ENCODE measurements at places on chromosomes 5 and 9. TPM values are rescaled to one million over a fixed set of nuclear protein-coding genes. Genes with fewer than 3 reads are reported as not detected.

DNA sequence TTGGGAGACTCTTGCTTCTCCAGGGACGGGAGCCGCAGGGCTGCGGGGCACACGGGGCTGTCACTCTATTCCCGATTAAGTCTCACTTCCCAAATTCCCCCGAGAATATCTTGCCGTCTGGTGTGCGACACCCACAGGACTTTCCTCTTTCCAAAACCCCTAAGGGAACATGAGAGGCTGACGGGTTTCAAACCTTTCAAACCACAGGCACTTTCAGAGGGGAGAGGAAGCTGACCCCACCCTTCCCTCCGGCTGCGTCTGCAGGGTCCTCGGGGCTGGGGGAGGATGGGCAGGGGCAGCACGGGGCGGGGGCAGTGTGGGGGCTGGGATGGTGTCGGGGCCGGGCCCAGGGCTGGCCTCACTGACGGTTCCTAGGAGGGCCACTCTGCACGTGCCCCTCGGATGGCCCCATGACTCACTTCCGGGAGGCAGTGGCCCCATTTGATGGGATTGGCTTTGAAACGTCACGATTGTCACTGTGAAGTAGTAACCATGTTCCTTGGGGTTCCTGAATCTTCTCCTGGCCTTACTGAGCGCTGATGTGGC lies 38.2 kb downstream of the SLC9A3 start:
- DNase-seq, result no peak
- no peaks in the 10 kb centered on the region for H3K36me3 ChIP-seq
- no peak overlapping the region for H3K27ac ChIP-seq
- H3K4me3 ChIP-seq, result no peak overlapping the region
- no peaks in the 10 kb centered on the region for H3K4me1 ChIP-seq

DNA sequence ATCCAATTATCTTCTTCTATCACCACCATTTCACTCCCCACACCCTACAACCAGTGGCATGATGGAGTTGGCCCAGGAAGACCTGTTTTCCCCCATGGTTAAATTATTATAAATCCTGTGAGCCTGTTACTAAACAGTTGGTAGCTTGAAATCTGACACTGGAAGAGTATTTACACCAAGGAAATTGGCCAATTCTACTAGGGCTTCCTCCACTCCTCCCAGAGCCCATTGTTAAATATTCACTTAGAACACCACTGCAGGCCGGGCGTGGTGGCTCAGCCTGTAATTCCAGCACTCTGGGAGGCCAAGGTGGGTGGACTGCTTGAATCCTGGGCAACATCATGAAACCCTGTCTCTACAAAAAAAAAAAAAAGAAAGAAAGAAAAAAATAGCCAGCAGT lies 32.4 kb upstream of the CKS2 start:
- no peaks in the 10 kb centered on the region for H3K27me3 ChIP-seq
- DNase-seq, result no peak
- H3K4me1 ChIP-seq, result no peaks in the 10 kb centered on the region
- no peak overlapping the region for H3K4me3 ChIP-seq
- no peaks in the 10 kb centered on the region for H3K36me3 ChIP-seq

DNA sequence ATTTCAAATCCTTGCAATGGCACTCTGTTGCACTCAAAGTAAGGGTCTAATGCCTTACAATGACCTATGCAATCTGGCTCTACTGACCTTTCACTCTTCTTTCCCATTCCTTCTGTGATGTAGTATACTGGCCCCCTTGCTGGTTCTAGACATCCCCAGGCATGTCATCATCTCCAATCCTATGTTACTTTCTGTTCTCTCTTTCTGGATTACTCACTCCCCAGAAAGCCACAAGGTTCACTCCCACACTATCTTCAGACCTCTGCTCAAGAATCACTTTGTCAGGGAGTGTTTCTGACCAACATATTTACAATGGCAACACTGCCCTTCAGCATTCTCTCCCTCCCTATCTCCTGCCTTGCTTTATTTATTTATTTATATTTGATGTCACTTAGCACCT lies 802.2 kb upstream of the WWC1 start:
- H3K27ac ChIP-seq, result no peak overlapping the region
- no peak for DNase-seq
- no peaks in the 10 kb centered on the region for H3K36me3 ChIP-seq
- no peaks in the 10 kb centered on the region for H3K27me3 ChIP-seq

GRCh38 chr5:109805883-109806282 lies 116.2 kb downstream of the MAN2A1 start:
- no peak overlapping the region for H3K4me3 ChIP-seq
- no peaks in the 10 kb centered on the region for H3K27me3 ChIP-seq
- H3K4me1 ChIP-seq, result peaks cover 17% of the 10 kb centered on the region

Gene SLC34A1
- 0.23 TPM for total RNA-seq

Gene ZNF883
- 0.08 TPM for total RNA-seq

Measured in liver (tissue), 10 donors.